ENCODE measurements at places on chromosomes 6 and 20.

DNA sequence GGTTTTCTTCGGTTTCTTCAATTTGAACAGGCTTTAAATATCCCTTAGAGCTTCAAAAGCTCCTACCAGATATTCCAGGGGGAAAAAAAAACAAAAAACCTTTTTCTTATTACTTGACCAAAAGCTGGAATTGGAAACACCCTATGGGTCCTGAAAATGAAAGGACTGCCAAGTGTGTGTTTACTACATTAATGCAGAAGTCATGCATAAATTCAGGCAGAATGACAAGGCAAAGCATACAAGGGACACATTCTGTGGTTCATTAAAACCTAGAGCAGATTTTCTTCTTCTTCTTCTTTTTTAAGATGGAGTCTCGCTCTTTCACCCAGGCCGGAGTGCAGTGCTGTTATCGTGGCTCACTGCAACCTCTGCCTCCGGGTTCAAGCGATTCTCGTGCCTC is 119.1 kb downstream of the GMDS start:
- no peak for DNase-seq

GRCh38 chr6:43771210-43771857 is 1.3 kb downstream of the VEGFA start:
- peak; percentile 71 for DNase-seq

GRCh38 chr20:52817981-52818380 is 154.2 kb upstream of the TSHZ2 start:
- DNase-seq = no peak

- DNase-seq = no peak
These were observed 45.2 kb downstream of the AKIRIN2 start for GRCh38 chr6:87656857-87657256.

DNA sequence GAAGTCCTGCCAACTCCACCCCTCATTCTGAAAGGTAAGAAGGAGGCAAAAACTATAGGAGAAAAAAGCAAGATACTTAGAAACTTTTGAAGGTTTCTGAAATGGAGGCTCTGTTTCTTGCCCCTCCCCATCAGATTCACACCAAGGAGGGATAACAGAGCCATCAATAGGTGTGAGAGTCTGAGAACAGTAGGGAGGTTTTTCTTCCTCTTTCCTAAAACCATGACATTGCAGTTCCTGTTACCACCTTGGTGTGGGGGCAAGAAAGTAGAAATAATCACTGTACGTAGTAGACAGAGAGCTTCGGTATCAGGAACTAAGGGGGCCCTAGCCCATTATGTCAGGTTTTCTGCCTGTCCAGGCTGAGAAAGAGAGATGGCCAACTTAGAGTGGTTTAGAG is 333.3 kb upstream of the SYNCRIP start:
- DNase-seq = no peak

DNA sequence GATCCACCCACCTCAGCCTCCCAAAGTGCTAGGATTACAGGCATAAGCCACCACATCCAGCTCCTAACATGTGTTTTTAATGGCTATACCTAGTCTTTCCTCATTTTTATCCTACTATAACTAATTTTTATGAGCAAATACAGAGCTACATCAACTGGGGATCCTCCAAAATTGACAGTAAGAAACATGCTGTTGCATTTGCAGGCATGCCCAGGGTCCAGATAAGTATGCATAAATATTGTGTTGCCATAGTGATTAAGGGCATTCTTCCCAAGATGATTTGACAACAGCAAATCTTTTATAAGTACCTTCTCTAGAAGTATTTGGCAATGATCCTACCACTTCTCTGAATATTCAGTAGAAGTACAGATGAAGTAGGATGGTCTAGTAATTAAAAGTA is 41.9 kb upstream of the MOXD1 start:
- DNase-seq = no peak

- no peak for DNase-seq
These were observed 92.1 kb upstream of the FAM184A start for GRCh38 chr6:119170447-119171087.

- no peak for DNase-seq
These were observed 27.8 kb downstream of the ZNF451 start for GRCh38 chr6:57117796-57118195.

DNA sequence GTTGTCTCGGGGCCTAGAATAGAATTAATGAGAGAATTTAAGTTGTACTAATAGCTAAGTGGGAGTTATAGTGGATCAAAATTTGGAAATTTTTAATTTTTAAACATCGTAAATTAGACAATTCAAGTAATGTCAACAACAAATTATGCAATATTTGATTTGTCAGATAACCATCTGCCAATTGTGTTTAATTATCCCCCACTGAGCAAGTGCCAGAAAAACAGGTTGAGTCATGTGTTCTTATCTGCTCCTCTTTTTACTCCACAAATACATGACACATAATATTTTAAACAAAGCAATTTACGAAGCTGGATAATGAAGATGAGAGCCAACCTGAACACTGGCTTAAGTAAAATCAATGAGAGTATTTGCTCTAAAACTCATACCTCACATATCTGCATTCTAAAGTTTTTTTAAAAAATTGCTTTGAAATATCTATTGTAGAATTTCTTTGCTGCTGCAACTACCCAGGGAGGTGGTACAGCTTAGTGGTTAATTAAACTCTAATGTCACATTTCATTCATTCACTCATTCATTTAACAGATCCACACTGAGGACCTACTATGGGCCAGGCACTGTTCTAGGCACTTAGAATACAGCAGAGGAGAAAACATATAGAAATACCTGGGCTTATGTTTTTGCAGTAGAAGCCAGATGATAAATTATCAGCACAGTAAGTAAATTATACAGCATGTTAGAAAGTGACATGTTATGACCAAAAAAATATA is 57.1 kb upstream of the MAP7 start:
- peak; percentile 15 for DNase-seq

GRCh38 chr6:149443411-149444181 is 41.2 kb downstream of the ZC3H12D start:
- DNase-seq = no peak

- no peak for DNase-seq
These were observed 208.4 kb upstream of the CNR1 start for GRCh38 chr6:88374553-88374952.
